CD4-positive, alpha-beta T cell treated with Interferon gamma for 1 hour (primary cell): ENCODE measurements at places on chromosomes 4 and X.

DNA sequence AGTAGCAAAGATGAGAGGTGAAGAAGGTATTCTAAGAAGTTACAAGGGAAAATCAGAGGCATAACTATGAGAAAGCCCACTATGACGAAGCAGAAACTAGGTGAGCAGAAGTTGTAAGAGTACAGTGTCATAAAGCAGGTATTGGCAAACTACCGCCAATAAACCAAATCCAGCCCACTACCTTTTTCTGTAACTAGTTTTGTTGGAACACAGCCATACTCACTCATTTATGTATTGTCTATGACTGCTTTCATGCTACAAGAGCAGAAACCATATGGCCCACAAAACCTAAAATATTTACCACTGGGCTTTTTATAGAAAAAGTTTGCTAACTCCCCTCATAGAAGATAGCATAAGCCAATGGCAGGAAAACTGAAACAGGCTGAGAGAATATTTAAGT, 31.8 kb upstream of the ZCCHC13 start:
- no peak for DNase-seq

DNA sequence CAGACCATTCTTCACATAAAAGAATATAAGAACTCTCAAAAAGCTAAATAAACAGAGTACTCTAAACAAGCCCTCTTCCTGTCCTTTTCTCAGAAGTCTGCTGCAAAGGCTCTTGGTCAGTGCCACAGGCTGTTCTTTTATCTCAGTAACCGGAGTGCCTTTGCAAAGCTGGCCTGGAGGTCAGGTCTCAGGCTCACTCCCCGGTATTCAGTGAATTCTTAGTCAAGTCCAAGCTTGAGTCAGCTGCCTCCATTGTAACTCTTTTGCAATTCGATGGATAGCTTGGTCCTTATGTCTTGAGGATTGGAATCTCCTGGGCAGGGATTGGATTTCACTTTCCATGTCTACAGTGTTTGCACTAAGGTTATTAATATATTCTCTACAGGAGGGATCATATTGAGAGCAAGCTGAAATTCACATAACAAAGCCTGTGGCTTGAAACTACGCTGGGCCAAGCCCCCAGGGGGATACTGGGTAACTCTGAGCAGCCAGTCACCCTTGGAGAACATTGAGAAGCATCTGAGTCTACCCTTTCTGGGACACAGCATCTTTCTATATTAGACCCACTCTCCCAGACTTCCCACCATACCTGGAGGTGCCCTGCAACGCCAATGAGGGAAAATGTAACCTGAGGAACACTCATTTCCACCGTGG, 10.0 kb upstream of the HS6ST2 start:
- no peak for DNase-seq

DNA sequence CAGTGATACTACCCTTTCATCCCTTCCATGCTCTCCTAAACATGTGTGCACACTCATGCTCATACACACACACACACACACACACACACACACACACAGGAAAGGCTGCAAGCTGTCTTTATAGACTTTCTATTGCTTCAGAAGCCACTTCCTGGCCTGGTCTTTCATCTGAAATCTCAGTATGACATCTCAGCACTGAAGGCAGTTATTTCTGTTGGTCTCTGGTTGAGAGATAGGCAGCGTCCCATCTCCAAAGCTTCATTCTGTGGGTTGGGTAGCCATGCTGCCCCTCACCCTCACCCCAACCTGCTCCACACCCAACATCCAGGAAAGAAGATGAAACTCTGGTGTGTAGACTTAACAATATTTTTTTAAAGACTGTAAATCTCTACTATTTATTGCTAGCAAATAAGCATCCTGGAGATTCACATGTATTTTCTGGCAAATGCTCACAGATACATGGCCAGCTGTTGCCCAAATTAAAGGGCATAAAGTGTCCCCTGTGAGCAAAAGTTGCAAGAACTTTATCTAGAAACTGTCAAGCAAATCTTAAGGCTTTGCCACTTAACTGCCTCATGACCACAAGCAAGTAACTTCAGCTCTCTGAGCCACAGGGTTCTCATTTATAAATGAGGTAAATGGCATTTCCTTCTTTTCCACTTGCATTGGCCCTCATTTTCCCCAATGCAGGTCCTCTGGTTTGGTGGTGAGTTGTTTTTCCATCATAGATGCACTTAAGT, 189.8 kb upstream of the AFF2 start:
- DNase-seq: peak; percentile 61

DNA sequence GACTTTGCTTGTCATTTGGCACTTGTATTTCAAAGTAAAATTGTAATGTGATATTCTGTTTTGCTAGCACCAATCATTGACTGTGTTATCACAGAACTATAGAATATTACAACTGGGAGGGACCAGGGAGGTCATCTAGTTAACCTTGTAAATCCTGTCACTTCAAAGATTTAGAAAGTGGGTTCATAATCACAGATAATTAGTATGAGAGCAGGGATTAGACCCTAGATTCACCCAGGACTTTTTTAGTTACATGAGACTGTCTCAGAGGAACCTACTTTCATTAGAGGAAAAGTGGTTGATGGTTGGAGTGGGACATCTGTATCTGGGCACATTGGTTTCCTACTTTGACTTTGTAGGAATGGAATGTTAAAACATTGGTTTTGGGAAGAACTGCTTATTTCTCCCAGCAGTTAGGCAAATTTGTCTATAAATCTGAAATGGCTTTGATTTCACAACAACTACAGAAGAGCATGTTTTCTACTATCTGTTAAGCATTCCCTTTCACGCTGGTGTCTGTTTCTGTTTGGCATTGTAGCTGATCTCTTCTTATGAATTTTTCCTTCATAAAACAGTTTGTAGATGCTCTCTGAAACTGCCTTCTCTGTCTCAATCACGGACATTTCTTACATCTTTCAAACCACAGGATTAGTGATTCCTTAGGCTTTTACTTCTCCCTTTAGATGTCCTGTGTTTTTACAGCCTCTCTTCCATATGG, 144.1 kb downstream of the DIPK2B start:
- DNase-seq: no peak

DNA sequence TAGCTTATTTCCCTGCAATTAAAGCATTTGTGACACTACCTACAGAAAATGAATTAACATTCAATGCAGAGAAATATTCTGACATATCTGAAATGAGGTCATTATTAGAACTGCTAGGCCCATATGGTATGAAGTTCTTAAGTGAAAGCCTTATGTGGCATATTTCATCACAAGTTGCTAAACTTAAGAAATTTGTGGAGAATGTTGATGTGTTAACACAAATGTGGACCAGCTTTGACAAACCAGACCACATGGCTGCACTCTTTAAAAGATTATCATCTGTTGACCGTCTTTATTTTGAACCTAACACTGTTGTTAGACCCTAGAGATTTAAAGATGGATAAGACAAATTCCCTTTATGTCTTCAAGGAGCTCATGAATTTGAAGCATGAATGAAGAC, 1024.1 kb downstream of the RPA4 start:
- no peak for DNase-seq
